D341Med (cell line): ENCODE measurements at places on chromosomes 5 and 9.
A peak's percentile ranks its signal among the peaks of the same experiment; 100 is the strongest.

GRCh38 chr5:179800696-179801201 lies 5.9 kb downstream of the MGAT4B start:
- DNase-seq = no peak

GRCh38 chr5:1497795-1498622 lies 25.8 kb downstream of the LPCAT1 start:
- DNase-seq = no peak

- DNase-seq = no peak
Measured at GRCh38 chr9:16361939-16362338, 508.5 kb downstream of the BNC2 start.

- no peak for DNase-seq
Measured at GRCh38 chr5:150345716-150346115, 11.8 kb upstream of the TCOF1 start.

- DNase-seq = peak; percentile 17
Measured at GRCh38 chr9:33472881-33473615, 676 bp downstream of the NOL6 start.

GRCh38 chr9:68998812-68999211 lies 15.1 kb downstream of the PRKACG start:
- no peak for DNase-seq

DNA sequence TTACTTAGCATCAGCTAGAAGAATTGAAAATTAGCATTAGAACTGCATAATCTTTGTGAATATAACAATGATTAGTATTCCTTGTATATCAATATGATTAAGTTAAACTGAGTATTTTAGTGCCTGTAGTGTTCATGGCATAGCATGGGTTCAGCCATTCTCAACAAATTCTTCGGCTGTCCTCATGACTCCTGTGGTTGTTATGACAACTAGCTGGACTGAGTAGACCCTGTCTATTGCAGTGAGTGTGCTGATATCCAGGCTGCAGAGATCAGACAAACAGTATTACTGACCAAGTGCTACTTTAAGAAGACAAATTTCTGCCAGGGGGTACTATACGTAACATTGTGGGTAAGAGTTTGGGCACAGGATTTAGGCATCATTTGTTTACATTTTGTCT lies 125.9 kb downstream of the NUDT12 start:
- no peak for DNase-seq

- no peak for DNase-seq
Measured at GRCh38 chr5:39419796-39420195, 5.0 kb downstream of the DAB2 start.

DNA sequence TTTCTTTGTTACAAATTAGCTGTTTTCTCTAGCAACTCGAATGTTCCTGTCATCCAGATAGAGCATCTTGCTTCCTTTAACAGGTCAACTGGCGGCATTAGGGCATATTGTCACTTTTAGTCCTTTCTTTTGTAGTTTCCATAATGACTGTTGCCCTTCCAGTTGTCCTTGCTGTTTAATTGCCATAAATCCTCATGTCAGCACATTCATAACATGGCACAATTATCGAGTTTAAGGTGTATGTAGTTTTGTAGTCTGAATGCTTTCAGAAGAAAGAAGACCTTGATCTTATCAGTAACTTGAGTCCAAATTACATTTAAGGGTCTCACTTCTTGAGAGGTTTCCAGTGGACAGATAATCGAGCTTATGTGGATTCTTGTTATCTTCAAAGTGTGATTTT lies 161.7 kb upstream of the CDH12 start:
- DNase-seq = no peak

DNA sequence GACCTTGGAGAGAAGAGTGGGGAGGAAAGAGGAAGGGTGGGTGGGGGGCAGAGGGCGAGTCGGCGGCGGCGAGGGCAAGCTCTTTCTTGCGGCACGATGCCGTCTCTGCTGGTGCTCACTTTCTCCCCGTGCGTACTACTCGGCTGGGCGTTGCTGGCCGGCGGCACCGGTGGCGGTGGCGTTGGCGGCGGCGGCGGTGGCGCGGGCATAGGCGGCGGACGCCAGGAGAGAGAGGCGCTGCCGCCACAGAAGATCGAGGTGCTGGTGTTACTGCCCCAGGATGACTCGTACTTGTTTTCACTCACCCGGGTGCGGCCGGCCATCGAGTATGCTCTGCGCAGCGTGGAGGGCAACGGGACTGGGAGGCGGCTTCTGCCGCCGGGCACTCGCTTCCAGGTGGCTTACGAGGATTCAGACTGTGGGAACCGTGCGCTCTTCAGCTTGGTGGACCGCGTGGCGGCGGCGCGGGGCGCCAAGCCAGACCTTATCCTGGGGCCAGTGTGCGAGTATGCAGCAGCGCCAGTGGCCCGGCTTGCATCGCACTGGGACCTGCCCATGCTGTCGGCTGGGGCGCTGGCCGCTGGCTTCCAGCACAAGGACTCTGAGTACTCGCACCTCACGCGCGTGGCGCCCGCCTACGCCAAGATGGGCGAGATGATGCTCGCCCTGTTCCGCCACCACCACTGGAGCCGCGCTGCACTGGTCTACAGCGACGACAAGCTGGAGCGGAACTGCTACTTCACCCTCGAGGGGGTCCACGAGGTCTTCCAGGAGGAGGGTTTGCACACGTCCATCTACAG lies 760 bp downstream of the NPR3 start:
- DNase-seq = peak; percentile 54

GRCh38 chr5:149175346-149176105 lies 34.2 kb downstream of the ABLIM3 start:
- DNase-seq = no peak

GRCh38 chr5:80070338-80071056 lies 35.3 kb downstream of the THBS4 start:
- no peak for DNase-seq

DNA sequence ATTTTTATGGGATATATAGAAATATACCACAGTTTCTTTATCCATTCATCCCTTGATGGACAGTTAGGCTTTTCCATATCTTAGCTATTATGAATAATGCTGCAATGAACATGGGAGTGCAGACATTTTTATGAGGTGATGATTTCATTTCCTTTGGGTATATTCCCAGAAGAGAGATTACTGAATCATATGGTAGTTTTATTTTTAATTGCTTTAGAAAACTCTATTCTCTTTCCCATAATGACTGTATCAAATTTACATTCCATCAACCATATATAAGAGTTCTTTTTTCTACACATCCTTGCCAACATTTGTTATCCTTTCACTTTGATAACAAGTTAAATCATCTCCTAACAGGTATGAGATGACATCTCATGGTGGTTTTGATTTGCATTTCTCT lies 821.6 kb downstream of the TLE1 start:
- DNase-seq = no peak

- DNase-seq = no peak
Measured at GRCh38 chr5:102547141-102548035, 48.6 kb upstream of the SLCO6A1 start.

GRCh38 chr5:25334350-25334749 lies 689.6 kb upstream of the CDH10 start:
- DNase-seq = no peak

DNA sequence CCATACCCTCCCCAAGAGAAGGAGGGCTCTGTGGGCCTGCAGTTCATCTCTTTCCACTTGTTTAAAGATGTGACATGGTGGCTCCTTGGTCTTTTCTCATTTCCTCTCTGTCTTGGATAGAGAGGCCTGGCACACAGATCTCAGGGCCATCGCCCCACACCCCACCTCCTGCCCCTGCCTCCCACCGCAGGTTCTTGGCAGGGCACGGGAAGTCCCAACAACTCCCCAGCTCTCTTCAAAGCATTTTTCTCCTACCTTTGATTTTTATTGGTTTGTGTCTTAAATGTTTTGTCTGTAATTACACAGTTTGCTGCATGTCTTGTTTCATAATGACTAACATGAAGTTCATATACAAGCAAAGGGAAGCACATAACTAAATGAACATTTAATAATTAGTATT lies 178.5 kb upstream of the MSX2 start:
- no peak for DNase-seq

DNA sequence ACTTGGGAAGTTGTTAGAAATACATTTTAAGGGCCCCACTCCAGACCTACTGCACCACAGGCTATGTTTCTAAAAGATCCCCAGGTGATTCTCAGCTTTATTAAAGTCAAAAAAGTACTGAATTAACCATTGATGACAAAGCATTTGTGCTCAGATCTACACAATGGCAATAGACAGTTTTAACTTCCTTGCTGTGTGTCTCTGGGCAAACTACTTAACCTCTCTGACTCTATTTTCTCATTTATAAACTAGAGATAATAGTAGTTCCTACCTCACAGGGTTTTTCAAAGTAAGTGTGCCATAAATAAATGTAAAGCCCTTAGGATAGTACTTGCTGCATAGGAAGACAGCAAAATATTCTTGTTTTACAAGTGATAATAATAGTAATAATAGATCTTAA lies 66.3 kb downstream of the LIX1 start:
- DNase-seq = no peak

DNA sequence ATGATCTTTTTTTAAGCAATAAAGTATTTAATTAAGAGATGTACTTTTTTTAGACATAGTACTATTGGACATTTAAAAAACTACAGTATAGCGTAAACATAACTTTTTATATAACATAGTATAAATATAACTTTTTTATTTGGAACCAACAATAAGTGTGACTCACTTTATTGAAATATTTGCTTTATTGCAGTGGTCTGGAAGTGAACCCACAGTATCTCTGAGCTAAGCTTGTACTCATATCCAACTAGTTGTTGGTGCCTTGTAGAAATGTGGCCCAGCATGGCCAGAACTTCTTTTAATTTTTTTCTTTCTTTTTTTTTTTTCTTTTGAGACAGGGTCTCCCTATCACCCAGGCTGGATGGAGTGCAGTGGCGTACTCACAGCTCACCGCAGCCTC lies 61.5 kb upstream of the GALNT10 start:
- no peak for DNase-seq

DNA sequence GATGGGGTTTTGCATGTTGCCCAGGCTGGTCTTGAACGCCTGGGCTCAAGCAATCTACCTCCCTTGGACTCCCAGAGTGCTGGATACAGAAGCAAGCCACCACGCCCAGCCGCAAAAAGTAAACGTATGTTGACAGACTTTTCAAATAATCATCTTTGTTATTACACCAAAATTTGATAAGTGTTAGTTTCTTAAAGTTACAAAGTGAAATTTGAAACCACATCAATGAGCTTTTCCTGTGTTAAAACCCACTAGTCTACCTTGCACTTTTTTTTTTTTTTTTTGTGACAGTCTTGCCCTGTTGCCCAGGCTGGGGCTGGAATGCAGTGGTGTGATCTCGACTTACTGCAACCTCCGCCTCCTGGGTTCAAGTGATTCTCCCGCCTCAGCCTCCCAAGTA lies 29.9 kb downstream of the SPACA9 start:
- DNase-seq = no peak

DNA sequence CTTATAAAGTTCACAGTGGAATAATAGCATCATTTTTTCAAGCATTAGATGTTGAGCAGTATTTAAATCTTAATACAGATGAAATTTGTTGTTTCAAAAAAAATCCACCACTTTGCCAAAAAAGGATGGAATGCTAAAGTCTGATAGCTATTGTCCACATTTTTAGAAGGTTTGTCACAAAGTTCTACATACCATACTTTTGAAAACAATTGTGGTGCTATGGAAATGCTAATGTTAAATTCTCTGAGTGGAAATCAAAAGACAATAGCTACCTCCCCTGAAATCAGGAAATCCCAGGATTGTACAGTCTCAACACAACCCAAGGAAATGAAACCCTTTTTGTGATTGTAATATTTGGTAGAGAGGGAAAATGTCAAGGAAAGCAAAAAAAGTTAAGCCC lies 19.3 kb upstream of the GRAMD2B start:
- DNase-seq = no peak

DNA sequence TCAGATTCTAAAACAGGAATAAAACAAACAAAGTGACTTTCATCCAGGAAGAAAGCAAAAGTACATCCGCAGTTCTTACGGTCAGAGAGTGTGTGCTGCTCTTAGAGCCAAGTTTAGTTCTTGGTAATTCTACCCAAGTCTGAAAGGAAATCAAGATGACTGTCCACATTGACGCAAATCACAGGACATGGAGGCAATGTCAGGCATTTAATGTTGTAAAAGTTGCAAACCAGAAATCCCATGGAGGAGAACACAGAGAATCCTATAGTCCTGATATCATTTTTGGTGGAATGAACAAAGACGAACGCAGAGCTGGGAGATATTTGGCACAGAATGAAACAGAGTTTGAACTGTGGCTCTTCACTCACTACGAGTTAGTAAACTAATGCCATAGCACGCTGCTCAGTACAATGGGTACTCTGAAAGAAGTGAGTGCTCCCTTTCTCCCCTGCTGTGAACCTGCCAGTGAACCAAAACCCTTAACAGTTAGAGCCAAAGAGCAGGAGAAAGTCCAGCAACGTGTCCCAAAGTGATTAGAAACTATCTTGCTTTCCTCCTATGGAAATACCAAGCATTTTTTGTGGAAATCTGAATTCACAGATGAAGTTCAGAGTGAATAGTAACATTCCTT lies 74.3 kb downstream of the MUSK start:
- no peak for DNase-seq
